ENCODE measurements at places on chromosomes 5 and 9.

GRCh38 chr5:83653669-83654068, 67.0 kb downstream of the HAPLN1 start:
- DNase-seq, result no peak

- no peak for DNase-seq
Observed at GRCh38 chr5:142222866-142223558, 101.8 kb downstream of the SPRY4 start.

DNA sequence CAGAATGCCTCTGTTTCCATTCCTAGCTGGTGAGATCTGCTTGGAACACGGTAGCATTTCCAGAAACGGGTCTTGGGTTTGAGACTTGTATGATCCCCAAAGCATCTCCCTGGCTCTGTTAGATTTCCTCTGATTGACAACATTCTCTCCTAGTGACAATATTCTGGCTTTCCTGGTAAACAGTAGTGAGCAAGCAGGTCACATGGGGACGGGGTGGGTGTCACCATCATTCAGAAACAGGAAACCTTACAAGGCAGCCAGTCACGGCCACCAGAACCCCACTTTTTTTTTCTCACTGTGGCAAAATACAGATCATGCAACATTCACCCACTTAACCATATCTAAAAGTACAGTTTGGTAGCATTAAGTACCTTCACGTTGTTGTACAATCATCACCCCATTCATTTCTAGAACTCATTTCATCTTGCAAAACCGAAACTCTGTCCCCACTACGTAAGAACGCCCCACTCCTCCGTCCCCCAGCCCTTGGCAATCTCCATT, 90.1 kb upstream of the LMX1B start:
- DNase-seq, result no peak

GRCh38 chr9:131349881-131350563, 43.9 kb upstream of the PRRC2B start:
- peak; percentile 32 for DNase-seq

GRCh38 chr5:138330813-138331448, 673 bp downstream of the CDC25C start:
- DNase-seq, result no peak
